Activated CD4-positive, alpha-beta T cell treated with anti-CD3 and anti-CD28 coated beads, Interleukin-2, amount 10 ng/mL, durations not matched to agents 24 days and 14 days (primary cell): ENCODE measurements at places on chromosomes 11 and 22. TPM values are rescaled to one million over a fixed set of nuclear protein-coding genes. Genes with fewer than 3 reads are reported as not detected.

Gene CCDC117
- total RNA-seq = 41.2 and 47.7 TPM in 2 replicates

Gene CLNS1A
- total RNA-seq = 177 and 186 TPM in 2 replicates

Gene EFCAB6
- 0.23 TPM in 1 of 2 replicates, not detected in the other for total RNA-seq

Gene NXPE2
- not detected in 2 replicates for total RNA-seq

Gene EIF1AD
- 64.9 and 75.9 TPM in 2 replicates for total RNA-seq

Gene CD3G
- total RNA-seq = 143 and 145 TPM in 2 replicates

- peaks cover 8% of the 10 kb centered on the region for H3K4me1 ChIP-seq
- DNase-seq = no peak
- peaks cover 25% of the 10 kb centered on the region for H3K36me3 ChIP-seq
- H3K27me3 ChIP-seq = no peaks in the 10 kb centered on the region
- H3K27ac ChIP-seq = no peak overlapping the region
Measured at GRCh38 chr11:78535920-78536319, 38.7 kb downstream of the NARS2 start.

DNA sequence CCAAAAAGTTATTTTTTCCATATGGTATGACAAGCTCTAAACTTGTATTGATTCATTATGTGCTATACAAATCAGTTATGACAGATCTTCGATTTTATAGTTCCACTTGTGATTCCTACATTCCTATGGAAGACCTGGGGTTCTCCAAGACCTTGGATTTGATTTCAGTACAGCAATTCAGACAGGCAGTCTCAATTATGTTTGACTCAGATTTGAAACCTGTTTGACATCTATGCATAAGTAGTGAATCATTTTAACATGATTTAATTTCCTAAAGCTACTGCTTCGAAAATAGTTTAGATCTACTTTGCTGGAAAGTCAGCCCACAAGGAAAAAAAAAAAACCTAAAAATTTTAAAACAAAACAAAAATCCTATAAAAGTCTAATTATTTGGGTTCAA, 820.4 kb downstream of the LUZP2 start:
- no peak for DNase-seq
- no peaks in the 10 kb centered on the region for H3K27me3 ChIP-seq
- H3K4me3 ChIP-seq = no peak overlapping the region

- no peak overlapping the region for H3K4me3 ChIP-seq
- H3K36me3 ChIP-seq = no peaks in the 10 kb centered on the region
- H3K4me1 ChIP-seq = no peaks in the 10 kb centered on the region
- H3K27ac ChIP-seq = no peak overlapping the region
Measured at GRCh38 chr11:11500744-11501487, 120.9 kb downstream of the GALNT18 start.

GRCh38 chr11:1053121-1053901, 16.8 kb upstream of the MUC6 start:
- DNase-seq = no peak
- H3K27ac ChIP-seq = no peak overlapping the region
- no peak overlapping the region for H3K4me3 ChIP-seq
- H3K4me1 ChIP-seq = peaks cover 2% of the 10 kb centered on the region

- no peak overlapping the region for H3K4me3 ChIP-seq
- no peaks in the 10 kb centered on the region for H3K36me3 ChIP-seq
- DNase-seq = no peak
- no peak overlapping the region for H3K27ac ChIP-seq
Measured at GRCh38 chr22:26651815-26652214, 5.6 kb upstream of the MIAT start.

GRCh38 chr11:72788241-72788640, 5.6 kb downstream of the STARD10 start:
- no peak overlapping the region for H3K4me3 ChIP-seq
- peaks cover 18% of the 10 kb centered on the region for H3K4me1 ChIP-seq
- no peaks in the 10 kb centered on the region for H3K36me3 ChIP-seq
- no peaks in the 10 kb centered on the region for H3K27me3 ChIP-seq
- no peak overlapping the region for H3K27ac ChIP-seq

DNA sequence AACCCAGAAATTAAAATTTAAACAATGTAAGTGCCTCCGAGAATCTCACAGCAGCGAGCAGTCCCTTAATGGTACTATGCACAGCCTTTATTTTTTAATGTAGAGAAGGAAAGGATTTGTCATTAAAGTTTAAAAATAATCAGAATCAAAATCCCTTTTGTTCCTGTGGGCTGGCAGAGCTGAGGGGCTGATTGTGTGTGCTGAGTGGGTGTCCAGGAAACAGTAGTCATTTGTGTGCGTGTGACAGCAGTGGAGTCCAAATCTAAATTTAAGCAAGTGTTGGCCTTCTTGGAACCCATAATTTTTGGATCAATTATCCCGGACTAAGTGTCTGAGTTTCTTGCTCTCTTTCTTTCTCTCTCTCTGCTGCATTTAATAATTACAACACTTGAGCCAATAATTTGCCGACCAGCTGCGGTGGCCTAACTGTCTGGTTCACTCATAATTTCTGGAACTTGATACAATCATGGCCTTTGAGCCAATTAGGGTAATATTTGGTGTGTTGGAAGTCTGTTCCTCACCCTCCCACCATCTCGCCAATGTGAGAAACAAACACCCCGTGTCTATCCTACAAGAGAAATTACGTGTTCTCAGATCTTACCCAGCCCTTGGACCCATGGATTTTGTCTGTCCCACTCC, 528.0 kb downstream of the SOX6 start:
- no peaks in the 10 kb centered on the region for H3K4me1 ChIP-seq

- no peak for DNase-seq
- peaks cover 16% of the 10 kb centered on the region for H3K4me1 ChIP-seq
- no peak overlapping the region for H3K27ac ChIP-seq
- H3K4me3 ChIP-seq = no peak overlapping the region
- H3K27me3 ChIP-seq = no peaks in the 10 kb centered on the region
- no peaks in the 10 kb centered on the region for H3K36me3 ChIP-seq
Measured at GRCh38 chr11:6630632-6631291, 11.5 kb upstream of the TPP1 start.

DNA sequence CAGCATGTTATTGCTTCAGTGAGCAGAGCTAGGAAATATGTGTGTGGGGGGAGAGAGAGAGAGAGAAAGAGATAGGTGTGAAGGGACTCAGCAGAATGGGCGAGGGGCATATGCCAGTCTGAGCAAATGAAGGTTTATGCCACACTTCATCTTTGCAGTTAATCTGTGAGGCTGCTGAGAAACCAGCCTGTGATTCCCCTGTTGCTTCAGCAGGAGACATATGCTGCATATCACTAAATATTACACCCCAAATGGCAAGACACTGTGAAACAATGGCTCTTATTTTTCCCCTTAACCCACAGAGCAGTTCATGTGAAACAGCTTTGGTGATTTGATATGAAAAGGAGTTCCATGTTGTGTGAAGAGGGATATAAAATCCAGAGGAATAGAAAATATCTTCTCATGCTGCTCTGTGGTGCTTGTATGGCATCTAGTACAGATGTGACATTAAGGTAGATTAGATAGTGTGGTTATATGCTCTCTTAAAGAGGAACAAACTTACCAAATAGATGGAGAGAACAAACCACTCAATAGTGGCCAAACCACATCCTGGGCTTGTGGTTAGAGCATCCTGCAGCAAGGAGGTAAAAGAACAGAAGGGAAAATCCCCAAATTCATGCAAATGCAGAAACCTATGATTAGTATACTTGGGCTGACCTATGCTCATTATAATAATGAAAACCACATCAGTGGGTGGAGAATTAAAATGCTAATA, 864.2 kb downstream of the FAM181B start:
- H3K4me3 ChIP-seq = peak overlapping the region; percentile 77
- DNase-seq = peak; percentile 96
- H3K4me1 ChIP-seq = peaks cover 38% of the 10 kb centered on the region
- peaks cover 15% of the 10 kb centered on the region for H3K27me3 ChIP-seq

DNA sequence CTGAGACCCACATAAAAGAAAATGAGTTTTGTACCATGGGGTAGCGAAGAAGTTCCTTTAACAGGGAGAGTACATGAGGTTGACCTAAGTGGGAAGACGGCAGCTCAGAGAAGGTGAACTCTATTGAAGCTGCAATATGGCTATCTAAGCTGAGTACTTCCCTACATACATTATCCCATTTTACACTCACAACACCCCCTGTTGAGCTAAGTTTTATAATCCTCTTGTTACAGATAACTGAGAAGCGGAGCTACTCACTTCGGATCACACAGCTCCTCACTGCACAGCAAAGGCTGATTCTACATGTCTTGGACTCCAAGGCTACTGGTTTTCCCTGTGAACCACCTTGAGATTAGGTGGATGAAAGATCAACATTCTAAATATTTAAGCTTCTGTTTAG, 8.2 kb upstream of the PIWIL4 start:
- H3K27me3 ChIP-seq = no peaks in the 10 kb centered on the region
- no peaks in the 10 kb centered on the region for H3K4me1 ChIP-seq
- H3K27ac ChIP-seq = no peak overlapping the region
- DNase-seq = no peak
- no peaks in the 10 kb centered on the region for H3K36me3 ChIP-seq

GRCh38 chr11:86219311-86220193, 25.0 kb upstream of the EED start:
- no peaks in the 10 kb centered on the region for H3K27me3 ChIP-seq
- H3K27ac ChIP-seq = peak overlapping the region; percentile 84
- H3K4me1 ChIP-seq = peaks cover 53% of the 10 kb centered on the region
- H3K36me3 ChIP-seq = peaks cover 11% of the 10 kb centered on the region
- no peak for DNase-seq
- H3K4me3 ChIP-seq = no peak overlapping the region

DNA sequence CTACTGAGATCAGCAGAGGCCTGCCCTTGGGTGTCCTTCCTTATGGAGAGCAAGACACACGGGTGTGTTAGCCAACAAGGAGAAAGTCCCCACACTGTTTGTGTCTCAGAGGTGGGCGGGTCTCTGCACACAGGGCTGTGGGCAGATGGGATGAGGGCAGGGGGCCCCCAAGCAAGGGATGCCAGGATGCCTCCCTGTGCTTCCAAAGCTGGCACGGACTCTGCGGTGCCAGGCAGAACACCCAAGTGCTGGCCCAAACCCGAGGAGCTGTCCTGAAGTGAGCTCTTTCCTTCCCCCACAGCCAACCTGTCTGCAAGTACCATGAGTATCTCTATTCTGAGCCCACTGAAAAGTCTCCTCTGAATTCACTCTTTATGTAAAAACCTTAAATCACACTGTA, 273.3 kb downstream of the CTTN start:
- DNase-seq = no peak
- H3K27ac ChIP-seq = no peak overlapping the region
- no peaks in the 10 kb centered on the region for H3K36me3 ChIP-seq
- H3K4me3 ChIP-seq = no peak overlapping the region

DNA sequence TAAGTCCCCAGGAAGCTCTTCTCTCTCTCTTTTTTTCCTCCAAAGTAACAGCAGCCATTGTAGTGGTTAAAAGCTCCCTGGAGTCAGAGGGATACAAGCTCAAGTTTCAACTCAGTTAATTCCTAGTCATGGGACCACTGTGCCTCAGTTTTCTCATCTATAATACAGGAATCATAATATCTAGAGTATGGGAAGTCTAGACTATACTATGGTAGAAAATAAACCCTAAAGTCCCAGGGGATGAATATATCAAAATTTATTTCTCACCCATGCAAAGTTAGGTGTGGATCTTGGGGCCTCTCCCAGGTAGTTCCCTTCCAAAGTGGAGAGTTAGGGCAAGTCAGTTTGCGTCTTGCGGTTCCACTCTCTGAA, 33.7 kb downstream of the C11orf58 start:
- H3K27me3 ChIP-seq = peaks cover 2% of the 10 kb centered on the region
- H3K4me1 ChIP-seq = no peaks in the 10 kb centered on the region
- no peak for DNase-seq
- H3K4me3 ChIP-seq = no peak overlapping the region
- H3K27ac ChIP-seq = no peak overlapping the region
- no peaks in the 10 kb centered on the region for H3K36me3 ChIP-seq

DNA sequence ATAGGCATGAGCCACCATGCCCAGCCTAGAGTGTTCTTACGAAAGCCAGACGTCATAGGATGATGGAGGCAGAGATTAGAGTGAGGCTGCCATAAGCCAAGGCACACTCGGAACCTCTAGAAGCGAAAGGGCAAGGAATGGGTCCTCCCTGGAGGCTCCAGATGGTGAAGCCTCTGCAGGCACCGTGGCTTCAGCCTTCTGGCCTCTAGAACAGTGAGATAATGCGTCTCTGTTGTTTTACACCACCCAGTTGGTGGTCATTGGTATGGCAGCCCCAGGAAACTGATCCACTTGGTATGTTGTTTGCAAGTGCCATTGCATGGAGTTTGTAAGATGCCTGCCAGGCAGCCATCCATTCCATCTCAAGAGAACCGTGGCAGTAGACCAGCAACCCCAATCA, 791.0 kb downstream of the TBC1D22A start:
- H3K27me3 ChIP-seq = no peaks in the 10 kb centered on the region
- no peak overlapping the region for H3K27ac ChIP-seq
- no peak for DNase-seq
- H3K4me3 ChIP-seq = no peak overlapping the region

DNA sequence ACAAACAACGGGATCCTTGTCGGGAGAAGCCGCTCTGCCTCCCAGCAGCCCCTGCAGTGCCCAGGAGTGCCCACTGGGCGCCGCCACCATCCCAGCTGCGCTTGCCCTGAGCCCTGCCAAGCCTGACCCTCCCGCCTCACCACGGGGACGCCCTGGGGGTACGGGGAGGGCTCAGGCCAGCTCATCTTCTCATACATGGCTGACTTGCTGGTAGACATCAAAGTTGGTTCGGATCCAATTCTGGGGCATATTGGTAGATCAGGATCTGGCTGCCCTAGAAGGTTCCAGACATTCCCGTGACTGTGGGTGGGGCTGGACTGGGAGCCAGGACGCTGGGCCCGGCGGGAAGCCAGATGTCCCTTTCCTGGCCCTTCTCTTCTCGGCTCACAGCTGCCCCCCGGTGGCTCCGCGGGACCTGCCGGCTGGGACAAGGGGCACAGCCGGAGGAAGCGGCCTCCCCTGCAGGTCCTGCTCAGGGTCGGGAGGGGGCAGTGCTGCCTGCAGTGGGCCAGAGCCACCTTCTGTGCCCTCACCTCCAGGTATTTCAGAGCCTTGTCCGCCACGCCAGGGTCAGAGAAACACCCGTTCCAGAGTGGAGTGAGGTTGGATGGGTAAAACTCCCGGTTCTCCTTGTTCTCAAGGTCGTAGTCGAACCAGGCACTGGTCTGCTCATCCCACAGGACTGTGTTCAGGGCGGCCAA, 10.6 kb upstream of the TREH start:
- H3K36me3 ChIP-seq = no peaks in the 10 kb centered on the region
- peak overlapping the region; percentile 60 for H3K27ac ChIP-seq
- peaks cover 12% of the 10 kb centered on the region for H3K27me3 ChIP-seq
- DNase-seq = peak; percentile 94

DNA sequence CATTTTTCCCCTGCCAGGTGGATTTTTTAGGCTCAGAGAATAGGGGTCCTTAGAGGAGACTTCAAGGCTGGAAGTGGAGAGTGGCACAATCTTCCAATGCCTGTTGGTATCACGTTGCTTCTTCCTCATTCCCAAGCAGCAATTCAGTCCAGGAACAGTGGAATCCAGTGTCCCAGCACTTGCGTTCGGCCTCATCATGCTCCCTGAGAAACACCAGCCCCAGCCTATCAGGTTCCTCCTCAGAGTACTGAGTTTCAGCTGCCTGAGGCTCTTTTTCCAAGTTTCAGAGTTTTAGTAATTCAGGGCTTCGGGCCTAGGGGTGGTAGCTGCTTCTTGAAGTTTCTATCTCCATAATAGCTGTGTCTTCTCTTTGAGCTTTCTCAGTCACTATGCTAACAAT, 31.9 kb upstream of the NRGN start:
- no peak overlapping the region for H3K4me3 ChIP-seq
- H3K36me3 ChIP-seq = no peaks in the 10 kb centered on the region
- no peaks in the 10 kb centered on the region for H3K4me1 ChIP-seq
- H3K27ac ChIP-seq = no peak overlapping the region

GRCh38 chr11:133476570-133477250, 55.6 kb downstream of the OPCML start:
- no peaks in the 10 kb centered on the region for H3K36me3 ChIP-seq
- H3K4me3 ChIP-seq = no peak overlapping the region
